ENCODE measurements at places on chromosomes 7 and 10. TPM values are rescaled to one million over a fixed set of nuclear protein-coding genes. Genes with fewer than 3 reads are reported as not detected.

DNA sequence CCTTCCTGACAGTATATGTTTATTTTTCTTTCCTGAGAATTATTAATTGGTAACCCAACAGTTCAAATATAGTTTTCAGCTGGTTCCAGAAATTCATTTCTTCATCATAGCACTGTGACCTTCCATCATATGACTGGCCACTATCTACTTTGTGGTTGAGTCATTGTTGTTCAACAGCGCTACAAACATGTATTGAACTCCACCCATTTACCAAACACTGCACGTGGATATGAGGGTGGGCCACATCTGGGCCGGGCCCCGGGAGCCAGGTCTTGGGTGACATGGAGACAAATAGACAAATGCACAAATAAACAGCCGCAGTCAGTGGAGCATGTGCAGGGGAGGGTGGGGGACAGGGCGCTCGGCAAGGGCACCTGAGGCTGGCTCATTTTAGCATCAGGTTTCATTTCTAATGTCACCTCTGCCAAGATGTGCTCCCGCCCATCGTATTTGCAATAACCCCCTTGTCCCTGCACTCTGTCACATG is 24.0 kb upstream of the EEPD1 start:
- no peak overlapping the region for H3K27ac ChIP-seq
- DNase-seq = no peak
- no peaks in the 10 kb centered on the region for H3K4me1 ChIP-seq
- H3K36me3 ChIP-seq = no peaks in the 10 kb centered on the region
- H3K4me3 ChIP-seq = no peak overlapping the region

The FAM25A gene
- not detected for total RNA-seq

DNA sequence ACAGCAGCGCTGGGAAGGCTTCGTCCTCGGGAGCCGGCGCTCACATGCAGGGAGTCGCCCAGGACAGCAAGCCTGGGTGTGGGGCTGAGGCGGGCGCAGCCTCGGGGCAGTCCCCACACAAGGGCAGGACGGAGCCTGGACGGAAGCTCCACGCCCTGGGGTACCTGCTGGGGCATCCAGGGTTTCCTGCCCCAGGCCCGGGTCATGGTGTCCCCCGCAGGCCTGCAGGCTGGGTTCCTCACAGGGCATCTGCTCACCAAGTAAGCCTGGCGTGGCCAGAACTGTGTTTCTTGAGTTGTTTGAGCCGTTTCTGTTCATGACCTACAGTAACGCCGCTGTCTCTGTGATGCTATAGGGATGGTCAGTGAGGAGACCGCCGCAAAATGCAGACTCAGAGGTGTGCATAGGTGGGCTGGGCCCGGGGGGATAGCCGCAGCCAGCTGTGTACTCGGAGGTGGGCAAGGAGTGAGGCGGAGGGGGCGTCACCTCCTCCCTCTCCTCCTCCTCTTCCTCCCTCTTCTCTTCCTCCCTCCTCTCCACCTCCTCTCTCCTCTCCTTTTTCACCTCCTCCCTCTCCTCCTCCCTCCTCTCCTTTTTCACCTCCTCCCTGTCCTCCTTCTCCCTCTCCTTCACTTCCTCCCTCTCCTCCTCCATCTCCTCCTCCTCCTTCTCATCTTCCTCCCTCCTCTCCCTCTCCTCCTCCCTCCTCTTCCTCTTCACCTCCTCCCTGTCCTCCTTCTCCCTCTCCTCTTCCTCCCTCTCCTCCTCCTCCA is 438.9 kb downstream of the DNAJB6 start:
- H3K27me3 ChIP-seq = no peaks in the 10 kb centered on the region
- DNase-seq = no peak
- H3K27ac ChIP-seq = no peak overlapping the region
- no peak overlapping the region for H3K4me3 ChIP-seq

DNA sequence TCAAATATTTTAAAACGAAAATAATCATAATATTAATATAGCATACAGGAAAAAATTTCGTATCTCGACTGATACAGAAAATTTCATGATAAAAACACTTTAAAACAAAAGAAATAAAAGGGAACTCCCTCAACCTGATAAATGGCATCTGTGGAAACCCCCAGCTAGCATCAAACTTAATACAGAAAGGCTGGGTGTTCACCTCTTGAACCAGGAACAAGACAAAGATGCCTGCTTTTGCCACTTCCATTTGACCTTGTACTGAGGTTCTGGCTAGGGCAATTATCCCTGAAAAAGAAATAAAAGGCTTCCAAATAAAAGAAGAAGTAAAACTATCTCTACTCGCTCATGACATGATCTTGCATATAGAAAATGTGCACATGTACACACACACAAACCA is 2.5 kb upstream of the ALOX5 start:
- H3K4me3 ChIP-seq = no peak overlapping the region
- no peaks in the 10 kb centered on the region for H3K36me3 ChIP-seq
- H3K4me1 ChIP-seq = no peaks in the 10 kb centered on the region
- DNase-seq = no peak
- H3K27me3 ChIP-seq = peaks cover 59% of the 10 kb centered on the region

The PTPRN2 gene
- 0.55 TPM for total RNA-seq

The NUDT13 gene
- total RNA-seq = 1.6 TPM

DNA sequence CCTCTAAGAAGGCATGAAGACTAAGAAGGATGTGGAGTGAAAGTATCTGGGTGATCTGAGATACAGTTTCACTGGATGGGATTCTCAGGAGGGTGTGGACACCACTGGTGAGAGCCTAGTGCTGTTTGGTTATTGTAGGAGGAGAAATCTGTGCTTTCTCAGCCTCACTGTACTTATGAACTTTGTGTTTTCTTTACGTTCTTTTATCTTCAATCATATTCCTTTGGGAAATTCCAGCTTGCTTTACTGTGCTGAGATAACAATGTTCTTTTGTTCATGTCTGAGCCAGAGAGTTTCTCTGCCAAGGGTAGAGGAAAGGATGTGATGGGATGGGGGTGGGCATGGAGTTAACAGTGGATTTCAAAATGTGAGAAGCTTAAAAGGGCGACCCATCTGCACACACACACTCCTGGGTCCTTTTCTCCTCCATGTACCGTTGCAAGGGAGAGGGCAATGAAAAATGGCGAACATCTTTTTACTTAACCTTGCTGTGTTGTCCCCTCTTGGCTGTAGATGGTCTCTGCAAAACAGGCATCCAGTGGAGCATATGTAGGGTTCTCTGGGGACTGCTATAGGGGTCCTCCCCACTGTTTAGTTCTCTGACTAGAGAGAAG is 25.0 kb upstream of the TAX1BP1 start:
- no peaks in the 10 kb centered on the region for H3K4me1 ChIP-seq
- no peaks in the 10 kb centered on the region for H3K36me3 ChIP-seq
- DNase-seq = no peak

DNA sequence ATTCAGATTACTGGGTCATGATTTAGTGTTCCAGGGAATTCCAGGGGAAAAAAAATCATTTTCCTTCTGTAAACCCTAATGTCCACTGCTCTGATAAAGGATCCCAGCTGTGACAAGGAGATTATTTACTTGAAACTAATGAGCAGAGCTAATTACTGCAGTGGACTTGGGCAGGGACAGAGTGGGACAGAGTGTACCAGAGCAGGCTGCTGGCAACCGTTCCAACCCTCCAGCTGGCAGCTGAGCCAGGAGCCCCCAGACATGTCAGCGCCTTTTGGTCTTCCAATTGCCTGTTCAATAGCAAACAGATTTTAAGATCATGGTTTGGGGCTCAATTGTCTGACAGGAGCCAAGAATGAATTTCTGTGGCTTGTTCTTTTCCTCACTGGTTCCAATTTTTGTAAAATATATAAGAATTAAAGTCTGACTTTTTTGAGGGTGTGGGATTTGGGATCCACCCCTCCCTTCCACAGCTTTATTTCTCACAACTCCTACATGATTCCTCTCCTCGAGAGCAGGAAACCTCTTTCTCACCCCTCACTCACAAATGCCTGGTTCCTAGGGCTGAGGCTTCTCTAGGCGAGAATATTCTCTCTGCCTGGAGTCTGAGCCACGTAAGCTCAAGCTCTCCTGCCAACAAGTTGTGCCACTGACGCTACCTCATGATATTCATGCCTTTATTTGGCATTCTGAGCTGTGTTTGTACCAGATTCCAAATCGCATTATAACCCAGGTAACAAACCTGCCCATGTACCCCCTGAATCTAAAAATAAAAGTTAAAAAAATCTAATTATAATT is 20.6 kb upstream of the FAM180A start:
- H3K27ac ChIP-seq = no peak overlapping the region
- DNase-seq = no peak
- H3K27me3 ChIP-seq = no peaks in the 10 kb centered on the region
